GM04504 (cell line): ENCODE measurements at places on chromosomes 4 and X.
A peak's percentile ranks its signal among the peaks of the same experiment; 100 is the strongest.

DNA sequence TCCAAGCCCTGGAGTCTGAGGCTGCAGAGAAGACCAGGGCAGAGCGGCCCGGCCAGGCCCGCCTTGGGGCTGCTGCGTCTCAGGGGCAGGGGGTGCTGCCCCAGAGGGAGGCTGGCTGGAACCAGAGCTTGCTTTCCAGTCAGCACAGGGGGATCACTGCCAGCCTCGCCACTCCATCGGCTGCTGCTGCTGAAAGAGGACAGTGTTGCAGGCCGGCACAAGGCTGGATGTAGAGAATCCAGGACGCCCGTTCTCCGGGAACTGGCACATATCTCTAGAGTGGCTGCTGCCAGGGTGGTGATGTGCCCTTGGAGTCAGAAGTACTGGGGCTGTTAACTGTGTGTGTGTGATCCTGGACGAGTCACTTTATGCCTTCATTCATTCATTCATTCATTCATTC lies 31.9 kb upstream of the SORCS2 start:
- no peak for DNase-seq

GRCh38 chr4:108920395-108921087 lies 157.7 kb upstream of the ETNPPL start:
- DNase-seq = no peak

DNA sequence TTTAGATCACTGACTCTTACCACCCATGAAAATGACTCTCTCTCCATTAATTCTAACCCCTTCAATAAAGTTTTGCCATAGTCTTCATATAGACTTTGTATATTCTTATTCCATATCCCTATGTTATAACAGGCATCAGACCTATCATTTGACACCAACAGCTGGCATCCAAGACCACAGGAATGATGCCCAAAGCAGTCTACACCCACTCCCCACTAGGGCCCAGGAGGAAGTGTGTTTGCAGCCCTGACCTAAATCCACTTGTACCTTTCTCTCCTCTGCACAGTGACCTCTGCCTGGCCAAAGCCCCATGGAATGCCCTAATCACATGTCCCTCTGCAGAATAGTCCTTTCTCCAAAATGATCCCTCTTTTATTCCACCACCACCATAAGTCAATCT lies 219.2 kb downstream of the CBR4 start:
- DNase-seq = no peak

GRCh38 chr4:138317175-138317748 lies 75.1 kb upstream of the SLC7A11 start:
- no peak for DNase-seq

DNA sequence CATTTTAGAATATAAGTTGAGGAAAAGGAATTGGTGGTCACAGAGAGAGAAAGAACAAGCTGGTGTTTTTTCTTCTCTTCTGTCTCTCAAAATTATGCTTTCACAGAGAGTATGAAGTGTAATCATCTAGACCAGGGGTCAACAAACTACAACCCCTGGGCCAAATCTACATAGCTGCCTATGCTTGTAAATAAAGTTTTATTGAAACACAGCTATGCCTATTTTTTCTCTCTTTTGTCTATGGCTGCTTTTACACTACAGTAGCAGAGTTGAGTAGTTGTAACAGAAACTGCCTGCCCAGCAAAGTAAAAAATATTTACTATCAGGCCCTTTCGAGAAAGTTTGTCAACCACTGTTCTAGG lies 6.7 kb upstream of the FAM9C start:
- no peak for DNase-seq

- DNase-seq = no peak
These were observed 35.8 kb downstream of the NAP1L3 start for GRCh38 chrX:93637591-93637990.

- DNase-seq = no peak
These were observed 1.1 kb upstream of the UBE2A start for GRCh38 chrX:119573222-119573621.

DNA sequence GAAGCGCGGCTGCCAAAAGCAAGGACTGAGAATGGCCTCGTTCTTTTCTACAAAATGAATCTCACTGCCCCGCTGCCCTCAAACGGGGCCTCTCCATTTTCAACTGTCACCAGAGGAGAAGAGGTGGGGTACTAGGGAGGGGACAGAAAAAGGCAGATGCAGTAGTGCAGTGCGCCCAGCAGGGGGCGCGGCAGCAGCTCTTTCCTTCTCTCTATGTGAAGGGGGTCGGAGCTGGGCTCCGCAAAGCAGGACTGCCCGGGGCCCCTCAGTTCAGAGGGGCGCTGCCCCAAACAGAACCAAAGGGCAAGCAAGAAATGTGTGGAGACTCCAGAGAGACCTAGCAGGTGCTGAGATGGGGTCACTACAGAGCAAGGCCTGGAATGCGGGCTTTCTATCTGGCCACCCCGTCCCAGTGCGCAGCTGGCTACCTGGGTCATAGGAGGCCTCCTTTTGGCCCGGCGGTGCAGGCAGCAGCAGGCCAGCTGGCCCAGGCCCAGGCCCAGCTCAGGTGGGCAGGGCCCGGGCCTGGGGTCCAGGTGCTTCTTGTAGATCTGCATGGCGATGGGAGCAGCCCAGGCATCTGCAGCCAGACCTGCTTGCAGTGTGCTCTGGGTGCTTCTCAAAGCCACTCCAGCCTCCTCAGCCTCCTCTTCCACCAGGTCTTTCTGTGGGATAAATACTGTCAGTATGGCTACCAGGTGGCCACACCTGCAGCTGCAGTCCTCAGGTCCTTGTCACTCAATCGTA lies 5.9 kb downstream of the IRAK1 start:
- no peak for DNase-seq

GRCh38 chrX:281166-281999 lies at the start of gene PLCXD1:
Gene PLCXD1 (plus strand): TSS chrX:281381. CDS start chrX:284188, 2,807 bp downstream.
- DNase-seq = no peak

DNA sequence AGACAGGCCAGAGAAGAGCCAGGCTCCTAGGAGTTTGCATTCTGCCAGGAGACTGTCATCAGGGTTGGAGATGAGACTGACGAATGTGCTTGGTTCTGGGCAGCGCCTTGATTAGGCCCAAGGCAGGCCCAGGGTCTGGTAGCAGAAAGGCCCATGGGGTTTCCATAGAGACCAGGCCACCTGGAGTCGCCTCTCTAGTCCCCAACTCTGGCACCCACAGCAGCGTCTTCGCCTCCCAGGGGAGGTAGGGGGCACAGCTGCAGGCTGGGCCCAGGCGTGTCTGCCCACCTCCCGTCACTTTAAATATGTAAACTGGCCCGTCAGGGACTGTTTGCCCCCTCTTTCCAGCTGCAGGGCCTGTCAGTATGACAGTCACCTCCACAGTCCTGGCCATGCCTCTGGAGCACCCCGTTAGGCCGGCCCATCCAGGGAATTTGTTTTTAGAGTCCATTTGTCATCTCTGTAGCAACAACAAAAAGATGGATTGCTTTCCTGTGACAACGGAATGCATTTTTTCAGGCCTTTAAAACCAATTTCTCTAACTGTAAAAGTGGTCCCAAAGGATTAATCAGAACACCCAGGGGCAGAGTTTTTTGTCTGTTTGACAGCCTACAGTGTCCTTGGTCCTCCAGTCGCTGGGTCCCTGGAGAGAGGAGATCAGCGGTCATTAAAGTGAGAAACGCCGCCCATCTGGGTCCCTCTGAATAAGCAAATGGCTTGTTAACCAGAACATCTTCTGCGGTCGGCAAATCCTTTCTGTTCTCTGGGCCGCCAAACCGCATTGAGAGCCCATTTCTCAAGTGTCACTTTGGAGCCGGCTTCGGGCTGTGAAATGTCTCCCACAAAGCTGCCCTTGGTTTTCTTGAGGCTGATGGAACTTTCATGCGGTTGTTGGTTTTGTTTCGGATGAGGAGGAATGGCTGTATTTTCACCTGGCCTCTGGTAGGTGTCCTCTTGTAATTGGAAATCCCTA lies 153.0 kb upstream of the PSAPL1 start:
- DNase-seq = no peak

GRCh38 chr4:140374130-140374477 lies 658 bp downstream of the SCOC start:
- no peak for DNase-seq

DNA sequence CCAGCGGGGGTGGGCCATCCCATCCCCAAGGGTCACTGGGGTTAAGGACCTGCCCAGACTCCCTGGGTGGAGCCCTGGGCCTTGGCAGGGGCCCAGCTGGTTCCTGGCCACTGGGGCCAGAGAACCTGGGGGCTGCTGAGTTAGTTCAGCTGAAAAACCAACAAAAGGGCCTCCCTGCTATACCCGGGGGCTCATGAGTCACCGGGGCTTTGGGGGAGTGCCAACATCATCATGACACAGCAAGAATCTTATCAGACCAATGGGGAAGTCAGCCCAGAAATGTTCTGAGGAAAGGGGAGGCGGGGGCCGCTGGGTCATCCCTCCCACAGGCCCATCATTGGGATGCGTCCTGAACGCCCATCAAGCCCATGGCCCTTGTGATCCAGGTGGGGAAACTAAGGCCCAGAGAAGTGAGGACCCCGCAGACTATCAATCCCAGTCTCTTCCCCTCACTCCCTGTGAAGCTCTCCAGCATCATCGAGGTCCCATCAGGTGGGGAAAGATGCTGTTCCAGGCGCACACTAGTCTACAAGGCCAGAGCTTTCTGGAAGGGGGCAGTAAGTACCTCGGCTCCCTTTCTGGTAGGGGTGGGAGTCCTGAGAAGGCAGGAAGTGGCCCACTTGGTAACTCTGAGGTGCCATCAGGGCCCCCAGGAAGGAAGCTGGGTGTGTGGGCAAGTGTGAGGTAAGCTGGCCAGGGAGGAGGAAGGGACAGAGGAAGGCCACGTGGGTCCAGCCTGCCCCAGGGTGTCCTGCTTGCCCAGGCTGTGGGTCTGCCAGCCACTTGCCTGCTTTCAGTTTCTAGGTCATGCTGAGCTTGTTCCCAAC lies 4.5 kb downstream of the G6PD start:
- DNase-seq = peak; percentile 86

- no peak for DNase-seq
These were observed 77.5 kb upstream of the ENPP6 start for GRCh38 chr4:184295206-184295605.

GRCh38 chr4:118036336-118036735 lies 2.0 kb downstream of the NDST3 start:
- no peak for DNase-seq

- DNase-seq = no peak
These were observed 7.1 kb downstream of the SLC49A3 start for GRCh38 chr4:681736-682451.

DNA sequence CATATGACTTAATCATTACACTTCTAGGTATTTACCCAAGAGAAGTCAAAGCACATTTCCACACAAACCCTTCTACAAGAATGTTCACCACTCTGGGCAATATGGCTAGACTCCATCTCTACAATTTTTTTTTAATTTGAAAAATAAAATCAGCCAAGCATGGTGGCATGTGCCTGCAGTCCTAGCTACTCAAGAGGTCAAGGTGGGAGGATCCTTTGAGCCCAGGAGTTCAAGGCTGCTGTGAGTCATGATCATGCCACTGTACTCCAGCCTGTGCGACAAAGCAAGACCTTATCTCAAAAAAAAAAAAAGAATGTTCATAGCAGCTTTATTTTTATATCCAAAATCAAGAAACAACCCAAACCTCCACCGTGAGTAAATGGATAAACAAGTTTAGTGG lies 70.3 kb upstream of the MBNL3 start:
- no peak for DNase-seq

GRCh38 chrX:2819345-2820135 lies 9.2 kb upstream of the GYG2 start:
- no peak for DNase-seq

- DNase-seq = peak; percentile 10
These were observed 414.8 kb downstream of the OPHN1 start for GRCh38 chrX:68018248-68019203.

DNA sequence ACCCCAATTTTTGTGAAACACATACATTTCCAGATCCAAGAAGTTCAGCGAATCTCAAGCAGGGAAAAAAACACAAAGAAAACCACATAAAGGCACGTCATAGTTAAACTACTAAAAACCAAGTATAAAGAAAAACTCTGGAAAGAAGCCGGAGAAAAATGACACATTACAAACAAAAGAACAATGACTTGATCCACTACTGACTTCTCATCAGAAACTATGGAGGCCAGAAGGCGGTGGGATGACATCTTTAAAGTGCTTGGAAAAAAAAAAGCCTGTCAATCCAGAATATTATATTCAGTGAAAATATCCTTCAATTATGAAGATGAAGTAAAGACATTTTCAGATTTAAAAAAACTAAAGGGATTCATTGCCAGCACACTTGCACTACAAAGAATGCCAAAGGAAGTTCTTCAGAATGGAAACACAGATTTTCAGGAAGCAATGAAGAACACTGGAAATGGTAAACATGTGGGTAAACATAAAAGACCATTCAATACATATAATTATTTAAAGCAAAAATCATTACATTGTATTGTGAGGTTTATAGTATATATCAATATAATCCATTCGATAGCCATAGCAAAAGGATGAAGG lies 32.6 kb upstream of the PPP2R2C start:
- no peak for DNase-seq

DNA sequence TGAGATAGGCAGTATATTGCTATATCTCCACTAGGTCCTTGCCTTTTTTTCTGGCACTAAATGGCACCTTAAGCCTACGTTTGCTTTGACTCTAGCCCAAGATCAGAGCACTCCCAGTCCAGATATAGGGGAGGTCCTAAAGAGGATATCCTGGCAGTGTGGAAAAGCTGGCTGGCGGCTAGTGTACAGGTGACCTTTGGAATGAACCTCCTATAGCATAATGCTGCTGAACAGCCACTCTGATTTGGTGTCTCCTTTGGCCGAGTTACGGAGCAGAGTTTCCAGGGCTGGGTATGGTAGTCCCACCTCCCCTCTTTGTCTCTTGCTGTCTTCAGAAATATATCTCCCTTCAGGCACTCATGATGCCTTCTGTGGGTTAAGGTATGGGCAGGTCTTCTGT lies 53.9 kb downstream of the PHEX start:
- DNase-seq = no peak

DNA sequence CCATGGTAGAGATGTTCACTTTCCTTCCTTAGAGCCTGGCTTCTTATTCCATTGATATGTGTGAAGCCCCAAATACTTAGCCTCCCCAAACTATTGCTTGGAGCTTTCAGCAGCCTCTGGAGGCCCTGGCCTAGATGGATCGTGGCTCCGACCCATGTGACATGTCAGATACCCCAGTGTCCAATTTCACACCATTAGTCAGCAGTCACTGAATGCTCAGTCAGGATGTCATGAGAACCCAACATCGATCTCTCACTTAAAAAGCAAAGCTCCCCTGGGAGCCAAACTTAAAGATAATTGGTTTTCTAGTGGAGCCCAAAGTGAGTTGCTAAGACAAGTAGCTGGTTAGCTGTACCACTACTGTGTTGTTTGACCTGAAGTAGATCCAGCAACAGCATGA lies 41.6 kb upstream of the IGSF1 start:
- DNase-seq = no peak

DNA sequence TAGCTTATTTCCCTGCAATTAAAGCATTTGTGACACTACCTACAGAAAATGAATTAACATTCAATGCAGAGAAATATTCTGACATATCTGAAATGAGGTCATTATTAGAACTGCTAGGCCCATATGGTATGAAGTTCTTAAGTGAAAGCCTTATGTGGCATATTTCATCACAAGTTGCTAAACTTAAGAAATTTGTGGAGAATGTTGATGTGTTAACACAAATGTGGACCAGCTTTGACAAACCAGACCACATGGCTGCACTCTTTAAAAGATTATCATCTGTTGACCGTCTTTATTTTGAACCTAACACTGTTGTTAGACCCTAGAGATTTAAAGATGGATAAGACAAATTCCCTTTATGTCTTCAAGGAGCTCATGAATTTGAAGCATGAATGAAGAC lies 1024.1 kb downstream of the RPA4 start:
- no peak for DNase-seq

- no peak for DNase-seq
These were observed 36.8 kb downstream of the FABP2 start for GRCh38 chr4:119284876-119285780.
